ENCODE measurements at places on chromosomes 7 and 10.

DNA sequence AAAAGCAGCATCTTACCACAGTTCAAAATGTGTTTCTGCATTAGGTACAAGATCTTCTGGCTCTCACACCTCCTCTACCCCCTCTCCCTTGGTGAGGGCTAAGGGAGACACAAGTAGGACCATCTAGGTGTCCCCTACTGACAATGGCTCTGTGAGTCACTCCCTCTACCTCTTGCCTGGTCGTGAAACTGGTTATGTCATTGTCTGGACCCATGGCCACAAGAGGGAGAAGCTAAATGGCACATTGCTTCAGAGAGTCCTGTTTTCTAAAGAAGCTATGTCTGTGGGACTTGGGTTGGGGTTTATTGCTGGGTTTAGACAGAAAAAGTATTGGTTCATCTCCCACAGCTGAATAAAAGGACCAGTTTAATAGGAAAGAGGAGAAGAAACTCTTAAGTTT lies 4.0 kb upstream of the PLXNA4 start:
- DNase-seq, result no peak

- no peak for DNase-seq
Measured at GRCh38 chr10:50593523-50594376, 30.0 kb downstream of the SGMS1 start.

GRCh38 chr10:133474027-133474426 lies 20.3 kb downstream of the SCART1 start:
- DNase-seq, result no peak

DNA sequence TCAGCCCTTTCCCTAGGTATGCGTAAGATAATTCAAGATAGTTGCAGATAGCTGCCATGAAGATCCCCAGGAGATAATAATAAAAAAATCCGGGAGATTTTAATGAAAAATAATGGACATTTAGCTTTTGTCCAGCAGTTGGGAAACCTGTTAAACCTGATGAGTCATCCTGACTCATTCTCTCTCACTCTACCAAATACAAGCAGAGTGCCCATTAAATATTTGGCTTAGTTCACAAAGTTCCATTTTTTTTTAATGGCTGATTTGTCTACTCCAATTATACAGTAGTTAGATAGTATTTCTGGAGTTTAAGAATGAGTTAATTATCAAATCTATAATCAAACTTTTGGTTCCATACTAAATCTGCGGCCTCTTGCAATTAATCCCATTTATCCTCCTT lies 2.1 kb upstream of the SHTN1 start:
- no peak for DNase-seq

- no peak for DNase-seq
Measured at GRCh38 chr10:129330211-129330610, 136.8 kb upstream of the MGMT start.

- DNase-seq, result no peak
Measured at GRCh38 chr7:36887969-36888368, 163.7 kb upstream of the AOAH start.

- no peak for DNase-seq
Measured at GRCh38 chr7:5695727-5696345, 85.6 kb downstream of the RNF216 start.

GRCh38 chr10:13417459-13418126 lies 69.5 kb upstream of the SEPHS1 start:
- DNase-seq, result no peak
